ENCODE measurements at places on chromosomes 5 and 9.

DNA sequence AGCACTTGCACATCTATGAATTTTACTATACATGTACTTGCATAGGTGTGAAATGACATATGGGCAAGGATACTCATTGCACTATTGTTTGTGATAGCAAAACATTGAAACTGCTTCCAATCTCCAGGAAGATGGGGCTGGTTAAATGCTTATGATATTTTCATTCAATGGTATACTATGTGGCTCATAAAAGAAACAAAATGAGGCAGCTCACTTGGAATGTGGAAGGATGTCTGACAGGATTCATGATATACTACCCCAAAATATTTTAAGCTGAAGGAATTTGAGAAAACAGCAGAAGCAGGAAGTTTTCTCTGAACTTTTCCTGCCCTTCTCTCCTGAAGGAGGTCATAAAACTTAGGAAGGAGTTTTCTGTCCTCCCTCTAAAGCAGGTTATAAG, 99.6 kb upstream of the CAST start:
- no peak for DNase-seq

DNA sequence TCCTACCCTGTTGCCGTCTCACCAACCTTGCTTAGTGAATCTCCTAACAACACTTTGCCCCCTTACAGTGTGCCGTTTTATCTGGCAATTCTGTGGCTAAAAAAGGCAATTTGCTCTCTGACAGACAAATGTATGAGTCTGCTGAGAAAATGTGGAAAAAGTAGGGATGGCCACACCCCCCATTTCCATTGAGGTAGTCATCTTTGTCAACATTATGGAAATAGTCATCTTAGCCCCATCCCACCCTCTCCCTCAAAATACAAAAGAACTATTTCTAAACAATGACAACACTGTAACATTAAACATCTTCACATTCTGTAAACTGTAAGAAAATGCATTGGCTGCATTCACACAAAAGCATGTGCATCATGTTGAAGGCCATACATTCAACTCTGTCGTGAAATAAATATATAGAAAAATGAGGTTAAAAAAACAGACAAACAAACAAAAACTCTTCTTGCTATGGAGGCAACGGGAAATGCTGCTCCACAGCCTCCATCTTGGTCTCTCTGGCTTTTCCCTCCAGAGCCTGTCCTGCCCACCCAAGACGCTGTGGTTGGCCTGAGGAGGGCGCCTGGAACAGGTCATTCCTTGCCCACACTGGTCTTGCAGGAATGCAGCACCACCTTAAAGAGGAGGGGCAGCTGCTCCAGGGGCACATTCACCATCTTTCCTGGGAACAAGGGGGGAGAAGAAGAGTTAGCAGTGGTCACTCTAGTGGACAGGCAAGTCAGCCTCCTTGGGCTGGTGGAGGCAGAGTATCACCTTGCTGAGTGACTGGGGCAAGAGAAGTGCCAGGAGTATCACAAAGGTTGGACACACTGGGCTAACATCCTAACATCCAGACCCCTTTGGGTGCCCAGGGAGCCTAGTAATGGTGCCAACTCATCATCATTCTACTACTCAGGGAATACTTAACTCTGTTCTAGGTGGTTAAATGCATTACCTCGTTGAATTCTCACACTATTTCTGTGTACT, 15.2 kb upstream of the NR5A1 start:
- no peak for DNase-seq

DNA sequence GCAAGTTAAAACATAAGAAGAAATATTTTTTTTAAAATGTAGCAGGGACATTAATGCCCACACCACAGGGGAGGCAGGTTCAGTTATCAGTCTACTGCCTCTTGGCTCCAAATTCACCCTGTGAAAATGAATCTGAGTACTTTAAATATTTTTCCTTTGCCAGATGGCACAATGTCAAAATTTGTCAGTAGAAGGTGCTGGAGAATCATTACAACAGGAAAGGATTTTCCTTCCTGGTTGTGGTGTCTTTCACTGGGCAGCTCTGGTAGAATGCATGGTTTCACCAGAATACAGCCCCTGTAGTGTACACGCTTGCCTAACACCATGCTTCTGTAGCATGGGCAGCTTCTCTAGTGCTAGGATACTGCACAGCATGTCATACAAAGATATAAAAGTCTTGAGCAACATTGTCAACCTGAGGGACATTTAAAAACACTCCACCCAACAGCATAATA, 9.7 kb upstream of the SREK1 start:
- DNase-seq, result no peak

GRCh38 chr5:172833372-172833685, 722 bp upstream of the ERGIC1 start:
- DNase-seq, result no peak
